Activated naive CD8-positive, alpha-beta T cell treated with anti-CD3 and anti-CD28 coated beads, Interleukin-2, amount 10 ng/mL, durations not matched to agents 7 days and 5 days (primary cell): ENCODE measurements at places on chromosomes 6 and 20.

- DNase-seq: no peak
Measured at GRCh38 chr6:1324936-1325335, 13.0 kb downstream of the FOXQ1 start.

DNA sequence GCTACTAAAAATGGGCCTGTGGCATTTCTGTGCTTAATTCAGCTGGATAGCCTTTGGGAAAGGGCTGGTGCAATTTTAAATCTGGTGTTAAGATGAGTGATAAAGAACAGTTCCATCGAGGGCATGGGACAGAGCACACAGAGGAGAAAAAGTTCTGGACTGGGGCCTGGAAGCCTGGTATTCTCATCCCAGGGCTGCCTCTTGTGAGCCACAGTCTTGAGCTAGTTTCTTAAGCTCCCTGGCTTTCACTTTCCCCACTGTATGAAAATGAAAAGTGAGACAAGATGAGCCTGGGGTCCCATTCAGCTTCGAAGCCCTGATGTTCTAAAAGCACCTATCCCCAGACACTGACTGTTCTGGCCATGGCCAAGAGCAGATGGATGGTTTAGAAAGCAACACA, 14.3 kb upstream of the LAMA4 start:
- DNase-seq: no peak

DNA sequence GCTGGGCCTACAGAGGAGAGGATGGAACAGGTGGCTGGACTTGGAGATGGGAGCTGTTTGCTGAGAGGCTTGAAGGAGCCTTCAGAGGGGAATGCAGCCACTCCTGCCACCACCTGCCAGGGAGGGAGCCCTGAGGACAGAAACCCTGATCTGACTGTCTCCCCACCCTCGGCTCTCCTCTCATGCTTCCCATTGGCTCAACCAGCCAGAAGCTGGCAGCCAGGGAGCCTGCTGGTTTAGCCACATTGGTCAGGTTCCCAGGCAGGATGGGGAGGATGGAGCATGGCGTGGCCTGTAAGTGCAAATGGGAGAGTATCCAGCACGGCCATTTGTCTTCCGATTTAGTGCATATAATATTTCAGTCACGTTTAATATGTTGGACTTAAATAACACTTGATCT, 12.8 kb downstream of the TREM1 start:
- DNase-seq: no peak

DNA sequence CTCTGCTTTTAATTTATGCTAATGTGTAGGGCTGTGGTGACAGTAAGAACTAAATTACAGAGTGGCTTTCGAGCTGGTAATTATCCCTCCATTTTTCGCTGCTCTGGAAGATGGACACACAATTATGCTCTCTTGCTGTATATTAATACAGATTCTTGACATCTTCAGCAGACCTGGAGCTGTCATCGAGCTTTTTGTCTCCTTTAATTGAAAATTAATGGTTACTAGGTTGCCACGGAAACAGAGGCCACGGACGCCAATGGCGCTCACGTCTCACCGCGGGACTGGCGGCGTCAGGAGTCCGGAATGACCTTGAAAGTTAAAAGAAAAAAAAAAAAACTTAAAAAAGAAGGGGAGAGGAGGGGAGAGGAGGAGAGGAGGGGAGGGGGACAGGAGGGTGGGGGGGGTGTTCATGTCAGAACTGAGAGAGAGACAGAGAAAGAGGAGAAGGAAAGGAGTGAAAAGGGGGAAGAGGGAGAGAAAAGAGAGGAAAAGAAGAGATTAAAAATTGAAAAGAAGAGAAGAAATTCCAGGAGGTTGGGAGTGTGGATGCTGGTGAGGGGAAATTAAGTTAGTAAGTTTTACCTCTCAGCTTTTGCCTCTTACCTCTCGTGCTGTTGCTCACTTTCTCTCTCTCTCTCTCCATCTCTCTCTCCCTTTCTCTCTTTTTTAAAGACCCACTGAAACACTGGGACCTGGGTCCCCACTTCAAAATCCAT, 22.1 kb upstream of the FOXP4 start:
- no peak for DNase-seq

DNA sequence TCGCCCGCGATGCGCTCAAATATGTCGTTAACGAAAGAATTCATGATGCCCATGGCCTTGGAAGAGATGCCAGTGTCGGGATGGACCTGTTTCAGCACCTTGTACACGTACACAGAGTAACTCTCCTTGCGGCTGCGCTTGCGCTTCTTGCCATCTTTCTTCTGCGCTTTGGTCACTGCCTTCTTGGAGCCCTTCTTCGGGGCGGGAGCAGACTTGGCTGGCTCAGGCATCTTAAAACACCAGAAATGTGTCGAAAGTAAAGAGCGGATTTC, 36.4 kb downstream of the HFE start:
- DNase-seq: peak; percentile 82

- DNase-seq: no peak
Measured at GRCh38 chr6:35089935-35090505, 51.1 kb downstream of the TCP11 start.

DNA sequence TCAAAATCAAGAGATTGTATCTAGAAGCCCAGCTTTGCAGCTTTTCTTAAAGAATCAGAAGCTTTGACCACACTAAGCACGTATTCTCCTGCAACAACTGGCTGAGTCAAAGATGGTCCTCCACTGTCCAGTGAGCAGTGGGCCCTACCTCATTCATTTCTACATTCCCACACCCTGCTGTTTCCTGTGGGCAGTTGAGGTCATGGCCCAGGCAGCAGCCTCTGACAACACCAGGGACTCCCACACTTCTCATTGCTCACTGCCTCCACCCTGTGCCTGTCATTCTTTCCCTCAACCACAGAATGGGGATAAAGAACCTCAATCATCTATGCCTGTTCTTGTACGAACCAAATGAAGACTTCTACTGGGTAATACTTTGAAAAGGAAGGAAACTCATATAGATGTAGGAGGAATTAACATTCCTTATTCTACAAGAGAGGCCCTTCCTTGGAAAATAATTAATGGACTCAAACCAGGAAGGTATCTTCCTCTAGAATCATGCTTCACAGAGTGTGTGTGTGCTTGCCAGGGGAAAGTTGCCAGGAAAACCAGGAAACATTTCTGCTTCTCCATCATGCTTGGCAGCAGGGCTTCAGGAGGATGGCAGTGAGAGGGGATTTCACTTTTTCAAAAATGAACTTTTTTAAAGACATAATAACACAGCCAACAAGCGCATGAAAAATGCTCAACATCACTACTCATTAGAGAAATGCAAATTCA, 191.7 kb upstream of the RIN2 start:
- DNase-seq: no peak

DNA sequence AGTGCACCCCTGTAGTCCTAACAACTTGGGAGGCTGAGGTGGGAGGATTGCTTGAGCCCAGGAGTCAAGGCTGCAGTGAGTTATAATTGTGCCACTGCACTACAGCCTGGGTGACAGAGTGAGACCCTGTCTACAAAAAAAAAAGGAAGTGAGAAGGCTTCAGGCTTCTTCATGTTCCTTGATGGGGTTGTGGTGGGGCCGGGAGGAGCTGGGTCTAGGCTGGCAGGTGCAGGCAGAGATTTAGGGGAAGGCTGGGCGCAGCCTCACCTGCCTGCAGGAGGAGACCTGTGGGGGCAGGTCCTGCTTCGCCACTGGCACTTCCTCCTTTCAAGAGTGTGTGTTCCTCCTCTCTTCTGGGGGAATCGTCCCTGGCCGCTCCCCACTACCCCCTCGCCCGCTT, 63.9 kb downstream of the CHMP4B start:
- DNase-seq: no peak

GRCh38 chr6:132937466-132937906, 123.1 kb downstream of the RPS12 start:
- no peak for DNase-seq

DNA sequence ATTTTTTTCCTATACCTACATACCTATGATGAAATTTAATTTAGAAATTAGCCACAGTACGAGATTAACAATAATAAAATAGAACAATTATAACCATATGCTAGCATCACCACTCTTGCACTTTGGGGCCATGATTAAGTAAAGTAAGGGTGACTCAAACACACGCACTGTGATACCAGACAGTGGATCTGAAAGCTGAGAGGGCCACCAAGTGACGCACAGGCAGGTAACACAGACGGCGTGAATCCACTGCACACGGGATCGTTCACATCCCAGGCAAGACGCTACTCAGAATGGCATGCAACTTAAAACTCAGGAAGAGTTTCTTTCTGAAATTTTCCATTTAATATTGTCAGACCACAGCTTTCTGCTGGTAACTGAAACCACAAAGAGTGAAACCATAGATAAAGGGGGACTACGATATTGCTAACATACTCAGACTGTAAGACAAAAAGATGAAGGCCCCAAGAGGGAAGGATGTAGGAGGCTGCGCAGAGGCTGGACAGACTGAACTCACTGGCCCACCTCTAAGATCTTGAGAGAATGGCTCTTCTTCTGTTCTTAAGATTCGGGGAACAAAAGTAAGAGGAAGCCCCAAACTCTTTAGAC, 17.9 kb downstream of the RRBP1 start:
- no peak for DNase-seq

- DNase-seq: no peak
Measured at GRCh38 chr6:128713461-128713860, 169.5 kb upstream of the LAMA2 start.

DNA sequence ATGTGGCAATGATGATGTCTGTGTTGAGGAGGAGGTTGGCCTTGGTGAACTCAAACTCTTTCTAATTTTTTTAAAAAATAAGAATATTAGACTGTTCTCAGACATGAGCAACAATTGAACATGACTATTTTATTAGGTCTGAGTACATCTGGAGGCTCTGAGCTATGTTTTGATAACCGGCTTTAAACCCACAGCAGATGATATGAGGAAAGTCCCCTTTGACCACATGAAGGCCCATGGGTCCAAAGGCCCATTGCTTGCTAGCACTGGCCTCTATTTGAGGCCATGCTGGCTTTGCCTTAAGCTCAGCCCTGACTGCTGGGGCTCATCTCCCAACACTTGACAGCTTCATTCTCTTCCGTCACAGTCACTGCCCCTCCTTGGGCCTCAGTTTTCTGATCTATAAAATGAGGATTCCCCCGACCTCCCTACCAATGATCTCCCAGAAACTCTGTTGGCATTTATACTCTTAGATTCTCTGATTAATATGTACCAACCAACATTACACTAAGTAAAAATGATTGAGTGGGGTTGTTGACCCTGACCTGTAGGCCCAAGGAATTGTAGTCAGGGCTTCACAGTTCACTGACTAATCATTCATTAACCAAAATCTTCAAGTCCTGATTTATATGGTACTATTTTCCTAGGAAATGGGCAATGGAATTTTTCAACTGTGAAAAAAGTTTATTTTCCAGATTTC, 23.9 kb upstream of the TINAG start:
- DNase-seq: no peak

DNA sequence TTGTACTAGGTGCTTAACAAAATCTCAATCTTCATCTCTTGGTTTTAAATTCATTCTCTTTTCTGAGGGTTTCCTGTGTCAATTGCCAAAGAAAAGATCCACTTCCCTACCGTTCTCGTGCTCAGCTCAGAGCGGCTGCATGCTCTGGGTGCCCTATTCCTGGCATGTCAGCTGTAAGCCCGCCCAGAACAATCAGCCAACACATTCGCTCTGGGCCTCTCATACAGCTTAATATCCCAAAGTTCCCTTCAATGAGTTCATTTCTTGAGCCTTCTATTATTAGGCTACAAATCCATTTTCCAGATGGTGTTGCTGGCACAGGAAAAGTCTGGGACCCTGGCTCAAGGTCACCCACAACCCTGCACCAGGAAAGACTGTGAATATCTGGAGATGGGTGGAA, 24.3 kb upstream of the LRFN2 start:
- DNase-seq: no peak

- no peak for DNase-seq
Measured at GRCh38 chr6:109103942-109104341, 8.6 kb downstream of the CEP57L1 start.

DNA sequence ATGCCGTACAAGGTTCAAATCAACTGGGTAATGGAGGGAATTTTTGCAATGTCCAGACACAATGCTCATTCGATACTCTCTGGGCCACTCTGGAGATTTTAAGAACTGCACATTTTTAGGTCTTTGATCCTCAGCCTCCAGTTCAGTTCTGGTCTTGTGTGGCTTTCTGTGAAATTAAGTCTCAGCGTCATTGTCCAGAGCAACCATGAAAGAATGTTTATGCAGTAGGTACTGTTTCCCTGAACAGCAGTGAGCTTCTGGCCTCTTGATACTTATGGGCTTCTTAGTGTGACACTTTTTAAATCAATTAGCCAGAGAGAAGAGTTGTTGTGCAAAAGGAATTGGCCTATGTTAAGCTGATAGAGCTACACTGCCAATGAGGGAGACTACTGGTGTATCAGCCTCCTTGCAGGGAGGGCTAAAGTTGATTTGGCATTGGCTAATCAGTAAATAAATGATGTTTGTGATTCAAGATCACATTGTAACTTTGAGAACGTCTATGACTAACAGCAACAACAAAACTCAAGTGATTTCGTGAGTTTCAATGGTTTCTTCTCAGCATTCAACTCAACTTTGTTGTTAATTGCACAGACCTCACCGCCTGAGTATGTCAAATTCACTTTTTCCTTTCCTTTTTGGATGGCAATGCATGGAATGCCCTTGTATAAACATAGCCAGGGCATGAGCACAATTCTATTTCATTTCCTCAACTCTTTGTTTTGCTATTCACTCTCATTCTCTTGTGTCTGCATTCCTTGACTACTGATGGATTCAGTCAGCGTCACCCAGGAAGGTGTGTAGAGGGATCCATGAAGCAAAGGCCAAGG, 85.1 kb downstream of the GJA1 start:
- DNase-seq: no peak

- no peak for DNase-seq
Measured at GRCh38 chr20:41534842-41535241, 83.3 kb downstream of the CHD6 start.

GRCh38 chr6:16778521-16778920, 17.3 kb upstream of the ATXN1 start:
- DNase-seq: no peak

GRCh38 chr20:56842056-56842455, 212.9 kb downstream of the TFAP2C start:
- no peak for DNase-seq

- DNase-seq: no peak
Measured at GRCh38 chr6:117495869-117496268, 13.4 kb downstream of the DCBLD1 start.

- no peak for DNase-seq
Measured at GRCh38 chr20:58198384-58198783, 30.1 kb downstream of the ANKRD60 start.

DNA sequence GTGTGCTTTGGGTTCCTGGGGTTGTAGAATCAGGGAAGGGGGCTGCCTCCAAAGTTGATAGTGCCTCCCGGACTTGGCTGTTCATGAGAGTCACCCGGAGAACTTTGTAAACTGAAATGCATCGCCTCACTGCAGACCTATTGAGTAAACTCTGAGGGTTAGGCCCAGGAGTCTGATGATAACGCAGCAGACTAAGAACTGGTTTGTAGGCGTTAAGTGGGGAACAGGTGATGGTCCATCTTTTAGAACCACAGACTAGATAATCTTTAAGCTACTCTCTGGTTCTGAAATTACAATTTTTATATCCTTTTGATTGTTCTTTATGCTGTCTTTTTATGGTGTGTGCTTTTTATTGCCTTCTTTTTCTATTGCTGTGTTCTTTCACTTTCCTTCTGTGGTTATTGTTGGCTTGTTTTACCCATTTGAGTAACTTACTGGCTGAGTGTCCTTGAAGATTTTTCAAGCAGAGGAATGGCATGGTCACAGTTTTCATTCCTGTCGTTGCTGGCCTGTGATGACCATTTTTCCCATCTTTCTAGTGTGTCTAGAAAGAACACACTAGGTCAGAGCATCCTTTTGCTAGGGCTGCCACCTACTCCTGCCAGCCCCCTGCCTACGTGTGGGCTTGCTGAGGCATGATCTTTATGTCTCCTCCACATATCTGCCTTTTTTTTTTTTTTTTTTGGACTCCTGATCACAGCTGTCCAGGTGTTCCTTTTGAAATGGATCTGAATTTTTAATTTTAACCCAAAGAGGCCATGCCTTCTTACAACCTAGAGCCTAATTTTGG, 30.9 kb downstream of the LRRC1 start:
- DNase-seq: no peak
